Stimulated activated CD8-positive, alpha-beta memory T cell treated with anti-CD3 and anti-CD28 coated beads, Interleukin-15, amount 100 ng/mL, for 1 hour (primary cell): ENCODE measurements at places on chromosomes 7 and 10.
A peak's percentile ranks its signal among the peaks of the same experiment; 100 is the strongest.

DNA sequence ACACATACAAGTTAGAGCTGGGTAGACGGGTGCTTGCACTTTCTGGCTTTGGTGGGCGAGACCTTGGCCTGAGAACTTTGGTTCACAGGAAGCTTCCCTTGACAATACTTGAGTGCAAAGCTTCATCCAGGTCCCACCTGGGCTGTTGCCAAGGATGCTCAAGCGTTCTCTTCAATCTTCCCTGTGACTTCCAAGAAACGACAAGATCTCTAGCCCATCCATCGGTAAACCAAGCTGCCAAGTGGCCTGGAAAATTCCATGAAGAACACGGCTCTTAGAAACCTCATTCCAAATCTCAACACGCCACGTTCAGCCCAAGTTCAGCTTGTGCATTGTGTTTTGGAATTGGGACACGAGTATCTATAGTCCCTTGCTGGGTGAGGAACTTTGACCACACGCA lies 84.7 kb downstream of the CHST15 start:
- no peak for DNase-seq

DNA sequence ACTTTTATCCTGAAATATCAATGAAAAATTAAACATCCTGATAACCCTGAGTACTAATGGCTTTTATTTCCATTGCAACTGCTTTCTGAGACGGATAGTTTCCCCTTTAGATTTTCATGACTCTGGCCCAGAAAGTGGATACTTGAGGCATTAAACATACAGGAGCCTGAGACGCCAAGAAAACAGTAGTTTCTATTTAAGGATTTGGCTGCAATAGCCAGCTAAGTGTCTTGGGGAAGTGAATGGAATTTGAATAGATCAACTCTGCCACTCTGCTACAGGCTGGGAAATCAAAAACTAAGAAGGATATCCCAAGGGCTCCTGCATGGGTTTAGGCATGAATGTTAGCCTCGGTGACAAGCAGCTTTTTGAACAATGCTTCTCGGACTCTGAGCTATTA lies 24.7 kb upstream of the GPAM start:
- no peak for DNase-seq

GRCh38 chr10:101814466-101815071 lies 3.7 kb downstream of the OGA start:
- no peak for DNase-seq

DNA sequence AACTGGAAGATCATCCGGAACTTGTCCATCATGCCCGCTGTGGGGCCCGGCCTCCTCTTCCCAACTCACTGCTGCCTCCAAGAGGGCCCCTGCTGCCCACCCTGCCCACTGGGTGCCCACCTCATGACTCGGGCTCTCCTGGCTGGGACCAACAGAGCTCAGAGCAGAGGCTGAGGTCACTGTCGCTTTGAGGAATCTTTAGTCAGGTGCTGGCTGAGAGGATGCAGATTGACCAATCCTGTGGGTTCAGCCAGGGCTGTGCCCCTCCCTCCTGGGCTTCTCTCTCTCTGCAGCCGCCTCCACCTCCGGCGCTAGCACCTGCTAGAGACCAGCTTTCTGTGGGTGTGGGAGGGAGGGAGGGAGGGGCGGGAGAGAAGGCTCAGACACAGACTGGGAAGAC lies at the start of gene CALHM1:
Gene CALHM1, minus strand, starts transcription at position 181 of the 400 bp plus-strand sequence. Its CDS starts 149 bp downstream, at position 32.
- no peak for DNase-seq

DNA sequence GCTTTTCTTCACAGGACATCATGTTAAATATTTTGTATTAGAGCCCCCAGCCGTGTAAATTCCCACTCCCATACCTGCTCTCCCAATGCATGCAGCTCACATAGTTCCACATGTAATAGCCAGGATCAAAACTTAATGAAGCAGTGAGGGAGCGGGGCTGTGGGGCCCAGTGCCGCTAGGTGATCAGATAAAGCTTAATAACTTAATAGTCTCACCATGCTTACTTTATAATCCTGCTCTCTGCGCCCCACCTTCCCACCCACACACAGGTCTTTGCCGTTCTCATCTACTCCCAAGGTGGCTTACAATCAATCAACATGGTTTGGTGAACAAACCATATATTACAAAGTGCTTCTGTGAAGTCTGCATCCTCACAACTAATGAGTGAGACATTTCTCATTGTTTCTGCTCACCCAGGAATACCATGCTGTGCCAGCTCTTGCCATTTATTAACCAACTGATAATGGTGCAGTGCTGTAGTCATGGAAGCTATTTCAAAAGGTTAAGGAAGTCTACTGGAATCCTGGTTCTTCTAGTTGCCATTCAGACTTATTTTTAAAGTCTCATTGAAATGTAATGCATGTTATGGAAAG lies 156.4 kb downstream of the CTTNBP2 start:
- no peak for DNase-seq

DNA sequence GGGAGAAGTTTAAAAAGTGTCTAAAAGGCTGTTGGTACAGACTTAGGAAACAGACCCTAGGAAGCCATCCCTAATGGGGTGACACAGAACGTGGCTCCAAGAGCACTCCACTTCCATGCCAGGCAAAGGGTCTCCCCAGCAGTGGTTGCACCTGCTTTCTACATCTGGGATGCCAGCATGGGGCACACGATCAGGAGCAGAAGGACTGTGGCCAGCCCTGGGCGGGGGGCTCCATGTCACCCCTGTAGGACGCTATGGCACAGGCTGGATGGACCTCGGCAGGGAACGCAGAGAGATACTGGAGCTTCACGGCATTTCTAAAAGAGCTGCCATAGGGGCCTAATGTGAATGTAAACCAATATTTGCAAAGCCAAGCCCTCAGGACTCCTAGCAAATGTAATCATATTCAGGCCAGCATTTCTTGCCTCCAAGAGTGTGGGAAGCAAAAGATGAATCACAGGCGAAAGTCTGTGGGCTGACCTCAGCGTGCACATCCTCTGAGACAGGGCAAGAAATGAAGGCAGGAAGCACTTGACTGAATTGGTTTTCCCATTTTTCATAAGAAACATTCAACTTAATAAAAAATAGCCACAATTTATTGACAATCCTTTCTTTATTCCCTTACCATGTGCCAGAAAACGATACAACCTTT lies 93.9 kb downstream of the ATXN7L1 start:
- no peak for DNase-seq

GRCh38 chr7:108525327-108525984 lies 479 bp downstream of the PNPLA8 start:
- DNase-seq: no peak

DNA sequence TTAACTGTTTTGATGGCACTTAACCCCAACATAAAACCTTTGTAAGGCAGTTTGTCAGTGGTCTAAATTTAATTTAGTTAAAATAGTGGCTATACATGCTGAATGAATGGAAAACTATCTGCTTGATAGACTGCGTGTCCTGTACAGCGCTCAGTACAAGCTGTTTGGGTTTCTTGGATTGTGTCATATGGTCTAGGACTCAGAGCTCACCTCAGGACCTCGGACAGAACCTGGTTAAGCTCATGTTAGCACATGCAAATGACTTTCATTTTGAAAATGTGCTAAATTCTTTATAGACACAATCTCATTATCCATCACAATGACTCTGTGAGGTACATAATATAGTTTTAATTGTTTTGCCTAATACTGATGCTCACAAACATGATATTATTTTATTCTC lies 55.7 kb upstream of the RELN start:
- no peak for DNase-seq

GRCh38 chr7:132103718-132104117 lies 472.6 kb downstream of the PLXNA4 start:
- no peak for DNase-seq

DNA sequence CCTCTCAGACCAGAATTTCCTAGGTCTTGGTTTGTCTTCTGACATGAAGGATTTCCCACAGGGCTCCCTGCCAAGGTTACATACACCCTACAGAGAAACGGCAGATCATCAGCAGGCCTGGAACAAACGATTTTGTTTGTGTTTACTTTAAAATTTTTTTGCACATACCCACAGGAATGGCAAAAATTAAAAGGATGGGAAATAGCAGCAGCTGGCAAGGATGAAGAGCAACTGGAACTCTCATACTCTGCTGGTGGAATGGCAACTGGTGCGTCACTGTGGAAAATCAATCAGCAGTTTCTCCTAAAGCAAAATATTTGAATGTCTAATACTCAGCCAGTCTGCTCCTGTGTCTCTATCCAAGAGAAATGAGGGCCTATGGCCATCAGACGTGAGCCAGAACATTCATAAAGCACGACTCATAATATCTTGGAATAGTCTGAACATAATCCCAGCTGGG lies 6.5 kb downstream of the BAIAP2L1 start:
- DNase-seq: no peak

DNA sequence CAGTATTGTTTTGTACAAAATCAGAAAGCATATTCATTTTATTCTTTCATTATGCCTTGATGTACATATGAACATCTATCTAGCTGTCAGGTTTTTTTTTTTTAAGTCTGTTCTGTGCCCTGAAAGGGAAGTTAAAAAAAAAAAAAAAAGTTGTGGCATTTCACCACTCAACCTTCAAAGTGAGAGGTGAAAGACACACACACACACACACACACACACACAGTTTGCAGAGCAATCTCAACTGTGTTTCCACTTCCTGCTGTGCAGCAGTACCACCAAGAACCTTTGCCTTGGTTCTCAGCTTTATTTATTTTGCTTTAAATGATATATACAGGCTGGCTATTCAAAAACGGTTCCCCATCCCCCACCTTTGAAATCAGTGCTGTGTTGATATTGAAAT lies 955.6 kb downstream of the GATA3 start:
- peak; percentile 23 for DNase-seq

DNA sequence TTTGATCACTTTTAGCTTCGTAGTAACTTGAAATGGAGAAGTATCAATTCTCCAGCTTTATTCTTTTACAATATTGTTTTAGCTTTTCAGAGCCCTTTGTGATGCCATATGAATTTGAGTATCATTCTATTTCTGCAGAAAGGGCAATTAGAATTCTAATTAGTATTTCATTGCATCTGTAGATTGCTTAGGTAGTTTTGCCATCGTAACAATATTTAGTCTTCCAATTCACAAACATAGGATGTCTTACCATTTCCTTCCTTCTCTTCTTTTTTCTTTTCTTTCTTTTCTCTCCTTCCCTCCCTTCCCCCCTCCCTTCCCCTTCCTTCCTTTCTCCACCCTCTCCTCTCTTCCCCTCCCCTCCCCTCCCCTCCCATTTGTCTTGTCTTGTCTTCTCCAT lies 105.0 kb downstream of the MAPK8 start:
- DNase-seq: no peak

DNA sequence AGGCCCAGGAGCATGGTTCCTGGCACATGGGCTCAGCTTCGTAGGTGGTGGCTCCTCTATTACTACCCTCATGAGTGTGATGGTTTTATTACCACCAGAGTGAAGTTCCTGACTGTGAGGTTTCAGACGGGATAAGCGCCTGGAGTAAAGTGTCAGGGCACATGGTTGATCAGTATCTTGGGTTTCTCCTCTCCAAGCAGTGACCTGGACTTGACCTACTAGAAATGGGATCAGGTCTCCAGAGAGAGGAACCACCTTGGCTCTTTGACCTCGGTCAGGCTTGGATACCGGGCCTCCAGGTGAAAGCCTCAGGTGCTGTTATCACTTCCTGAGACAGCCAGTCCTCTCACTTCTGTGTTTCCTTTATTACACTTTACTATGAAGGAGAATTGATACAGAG lies 67.7 kb downstream of the GRK5 start:
- DNase-seq: no peak

- DNase-seq: no peak
Measured at GRCh38 chr10:118732245-118733165, 22.3 kb downstream of the CACUL1 start.

DNA sequence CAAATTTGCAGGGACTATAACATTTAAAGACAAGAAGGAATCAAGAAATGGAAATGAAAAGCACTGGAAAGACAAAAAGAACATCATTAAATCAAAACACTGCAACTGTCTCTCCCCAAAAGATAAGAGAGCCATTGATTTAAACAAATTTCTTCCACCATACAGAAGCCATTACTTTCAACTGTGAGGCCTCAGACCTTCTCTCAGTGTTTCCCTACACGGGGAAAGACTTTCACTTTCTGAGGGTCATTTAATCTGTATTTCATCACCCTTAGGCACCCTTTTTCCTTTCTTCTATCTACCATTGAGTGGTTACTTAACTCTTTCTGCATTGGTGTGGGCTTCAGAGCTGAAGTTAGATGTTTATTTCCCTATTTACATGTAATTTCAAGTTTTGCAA lies 47.5 kb downstream of the CCDC172 start:
- DNase-seq: no peak

DNA sequence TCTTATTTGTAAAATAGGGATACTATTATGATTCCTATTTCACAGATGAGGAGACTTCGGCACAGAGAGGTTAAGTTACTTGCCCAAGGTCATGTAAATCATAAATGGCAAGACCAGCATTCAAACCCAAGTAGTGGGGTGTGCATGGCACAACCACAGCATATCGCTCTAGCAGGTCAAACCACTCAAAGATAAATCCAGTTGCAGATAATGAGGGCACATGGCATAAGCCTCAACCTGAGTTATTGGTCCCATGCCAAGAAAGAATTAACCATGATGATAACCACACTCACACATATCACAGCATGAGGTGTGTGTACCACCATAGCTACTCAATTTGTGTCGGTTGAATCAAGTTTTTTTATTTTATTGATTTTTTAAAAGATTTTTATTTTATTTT lies 180.5 kb downstream of the CREB5 start:
- DNase-seq: no peak

DNA sequence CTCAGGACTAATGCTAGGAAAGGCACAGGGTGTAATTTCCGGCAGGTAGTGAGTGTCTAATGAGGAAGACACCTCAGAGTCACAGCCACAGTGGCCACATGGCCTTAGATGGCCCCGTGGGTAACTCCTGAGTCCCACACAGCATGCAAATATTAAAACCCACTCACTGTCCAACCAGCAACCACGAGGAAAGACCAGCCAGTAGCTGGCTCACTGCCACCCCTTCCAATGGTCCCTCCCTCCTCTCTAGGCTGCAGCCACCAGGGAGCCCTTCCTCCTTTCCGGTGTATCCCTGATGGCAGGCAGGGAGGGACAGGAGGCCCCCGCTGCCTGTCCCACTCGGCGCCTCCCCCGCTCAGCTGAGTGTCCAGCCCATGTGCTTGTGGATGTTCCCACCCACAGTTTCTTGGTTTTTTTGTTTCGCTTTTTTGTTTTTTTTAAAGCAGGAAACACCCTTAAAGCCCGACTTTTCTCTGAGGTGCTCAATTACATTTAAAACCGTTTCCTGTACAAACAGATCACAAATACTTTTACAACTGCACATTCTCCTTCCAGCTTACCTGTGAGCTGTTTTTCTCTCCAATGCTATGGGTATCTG lies 9.2 kb downstream of the BNIP3 start:
- no peak for DNase-seq

DNA sequence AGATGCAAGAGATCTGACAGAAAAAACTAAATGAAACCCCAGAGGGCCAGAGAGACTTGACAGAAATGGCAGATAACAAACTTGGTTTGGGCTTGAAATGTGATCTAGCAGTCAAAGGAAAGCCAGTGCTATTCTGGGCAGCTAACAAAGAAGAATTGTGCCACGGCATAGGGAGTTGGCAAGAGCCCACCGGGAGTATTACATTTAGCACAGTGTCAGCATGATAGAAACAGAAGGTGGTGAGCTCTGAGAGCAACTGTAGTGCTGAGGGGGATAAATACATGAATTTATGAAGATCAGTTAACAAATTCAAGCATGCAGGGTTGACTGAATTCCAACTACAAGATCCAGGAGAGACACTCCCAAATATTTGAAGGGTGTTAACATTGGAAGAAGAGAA lies 91.1 kb downstream of the AHCYL2 start:
- DNase-seq: no peak

- no peak for DNase-seq
Measured at GRCh38 chr7:41198502-41198901, 504.4 kb downstream of the INHBA start.
